ENCODE measurements at places on chromosomes 13 and 19.

DNA sequence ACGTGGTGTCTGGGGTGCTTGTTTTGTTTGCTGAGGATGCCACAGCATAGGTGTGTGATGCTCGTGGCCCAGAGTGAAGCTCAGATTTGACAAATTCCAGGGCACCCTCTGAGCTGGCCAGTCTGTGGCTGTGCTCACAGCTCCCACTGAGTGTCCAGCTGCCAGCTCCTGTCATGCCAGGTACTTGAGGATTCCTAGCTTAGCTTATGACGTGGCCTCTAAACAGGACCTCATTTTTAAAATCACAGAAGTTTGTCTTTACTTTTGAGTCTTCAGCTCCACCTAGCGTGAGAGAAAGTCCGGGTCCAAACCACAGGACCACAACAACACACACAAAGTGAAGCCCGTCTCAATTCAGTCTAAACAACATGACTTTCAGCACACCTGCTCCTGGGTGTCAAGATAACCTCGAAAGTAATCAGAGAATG lies 117.3 kb downstream of the RAB20 start:
- DNase-seq = no peak

DNA sequence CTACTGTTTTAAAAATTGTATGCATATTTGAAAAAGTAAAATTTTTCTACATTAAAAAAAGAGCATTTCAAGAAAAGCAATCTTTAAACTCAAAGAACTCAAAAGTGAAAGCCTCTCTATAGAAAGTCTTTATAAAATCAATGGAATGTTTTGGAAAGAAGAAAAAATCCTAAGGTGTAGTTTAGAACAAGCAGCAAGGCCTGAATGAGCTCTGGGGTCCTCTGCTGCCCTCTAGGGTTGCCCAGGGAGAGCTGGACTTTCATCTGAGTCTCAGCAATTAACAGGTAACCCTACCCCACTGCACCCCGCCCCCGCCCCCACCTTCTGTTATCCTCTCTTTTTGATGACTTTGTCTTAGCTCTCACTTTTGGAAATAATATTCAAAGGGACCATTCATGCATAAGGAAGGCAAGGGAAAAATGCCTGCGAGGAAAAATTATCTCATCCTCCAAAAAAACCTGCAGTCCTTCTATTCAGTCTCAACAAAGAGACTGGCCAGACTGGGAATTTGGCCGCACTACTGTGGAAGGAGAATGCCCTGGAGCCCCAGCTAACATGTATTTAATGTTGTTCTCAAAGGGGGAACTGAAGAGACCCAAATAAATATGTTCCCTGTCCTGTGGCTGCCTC lies 24.1 kb downstream of the SLC25A30 start:
- DNase-seq = no peak

DNA sequence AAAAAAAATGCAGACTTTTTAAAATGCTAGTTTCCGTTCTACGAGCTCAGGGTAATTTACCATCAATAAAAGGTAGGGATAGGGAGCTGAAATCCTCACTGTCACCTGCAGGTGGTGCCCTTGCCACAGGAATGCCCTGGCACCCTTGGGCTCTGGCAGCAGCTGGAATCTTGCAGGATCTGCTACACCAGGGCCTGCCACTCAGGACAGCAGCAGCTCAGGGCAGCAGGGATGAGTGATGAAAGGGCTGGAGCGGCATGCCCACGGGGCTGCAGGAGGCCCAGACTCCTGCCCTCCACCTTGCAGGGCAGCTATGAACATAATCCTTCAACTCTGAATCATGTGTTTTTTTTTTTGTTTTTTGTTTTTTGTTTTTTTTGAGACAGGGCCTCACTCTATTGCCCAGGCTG lies 54.0 kb downstream of the GNG7 start:
- no peak for DNase-seq

DNA sequence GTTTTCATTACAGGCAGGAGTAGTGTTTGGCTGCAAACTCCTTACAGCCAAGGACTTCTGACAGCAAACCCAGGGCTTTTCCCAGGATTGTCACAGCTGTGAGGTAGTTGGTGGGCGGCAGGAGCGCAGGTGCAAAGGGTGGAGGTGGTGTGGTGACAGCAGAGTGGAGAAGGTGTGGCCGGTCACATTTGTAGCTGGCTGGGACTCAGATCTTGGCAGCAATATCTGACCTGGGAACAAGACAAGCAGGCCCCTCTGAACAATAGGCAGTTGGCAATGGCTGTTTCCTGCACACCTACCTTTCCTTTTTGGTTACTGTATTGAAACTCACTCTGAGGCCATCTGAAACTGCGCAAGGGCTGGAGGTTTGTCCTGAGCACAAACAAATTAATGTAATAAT lies 327.3 kb downstream of the COG6 start:
- no peak for DNase-seq

- no peak for DNase-seq
Observed at GRCh38 chr19:17751103-17751911, at the start of gene FCHO1. Gene FCHO1 (plus strand): TSS chr19:17751477. CDS start chr19:17755165, 3,688 bp downstream.

DNA sequence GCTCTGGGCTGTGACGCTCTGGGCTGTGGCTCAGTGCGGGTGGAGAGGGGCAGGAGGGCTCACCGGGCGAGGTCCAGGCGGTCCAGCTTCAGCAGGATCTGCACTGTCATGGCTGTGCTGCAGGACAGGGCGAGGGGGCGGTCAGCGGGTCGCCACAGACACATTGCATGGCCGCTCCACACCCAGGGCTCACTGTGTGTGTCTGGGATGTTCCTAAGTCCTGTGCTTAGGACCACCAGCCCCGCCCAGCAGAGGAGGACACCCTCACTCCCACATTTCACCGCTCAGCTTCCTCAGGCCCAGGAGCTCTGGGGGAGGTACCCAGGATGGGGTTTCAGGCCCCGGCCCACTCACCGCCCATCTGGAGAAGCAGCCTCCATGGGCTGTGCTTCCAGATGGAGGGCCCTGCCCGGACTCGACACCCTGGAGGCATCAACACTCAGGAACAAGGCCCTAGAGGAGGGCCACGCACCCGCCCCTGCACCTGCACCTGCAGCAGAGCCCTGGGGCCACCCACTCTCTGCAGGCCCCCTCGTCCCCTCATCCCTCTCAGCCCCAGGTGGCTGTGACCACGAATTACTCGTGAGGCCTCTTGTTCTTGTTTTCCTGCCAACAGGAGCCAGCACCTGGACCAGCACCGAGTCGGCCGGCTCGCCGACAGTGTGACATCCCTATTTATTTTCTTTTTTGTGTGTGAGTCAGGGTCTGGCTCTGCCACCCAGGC lies 9.7 kb upstream of the CERS1 start:
- DNase-seq = peak; percentile 40

DNA sequence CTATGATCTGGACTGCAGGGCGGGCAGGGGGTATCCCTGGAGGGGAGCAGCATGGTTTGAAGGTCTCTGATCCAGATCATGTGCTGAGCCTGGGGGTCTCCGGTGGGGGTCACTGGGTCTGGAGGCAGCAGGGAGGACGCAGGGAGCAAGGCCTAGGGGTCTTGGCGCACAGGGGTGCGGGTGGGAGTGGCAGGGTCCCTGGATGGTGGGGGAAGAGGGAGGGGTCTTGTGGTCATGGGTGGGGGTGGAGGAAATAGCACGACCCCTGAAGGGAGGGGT lies 1.9 kb downstream of the BTBD2 start:
- no peak for DNase-seq

DNA sequence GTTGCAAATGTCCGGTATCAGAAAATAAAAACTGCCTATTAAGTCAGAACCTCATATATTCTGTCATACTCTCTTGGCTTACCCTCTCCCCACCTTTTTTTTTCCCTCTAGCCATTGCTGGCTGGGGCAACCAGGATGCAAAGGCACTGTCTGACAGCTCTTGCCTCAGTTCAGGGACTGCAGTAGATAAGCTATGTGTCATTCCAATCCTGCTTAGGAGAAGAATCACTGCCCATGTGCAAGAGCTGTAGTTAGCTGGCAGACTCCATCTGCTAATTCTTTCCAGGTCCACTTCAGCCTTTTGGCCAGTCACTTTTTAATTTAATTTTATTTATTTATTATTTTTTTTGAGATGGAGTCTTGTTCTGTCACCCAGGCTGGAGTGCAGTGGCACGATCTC lies 895.6 kb upstream of the SLC10A2 start:
- DNase-seq = no peak

DNA sequence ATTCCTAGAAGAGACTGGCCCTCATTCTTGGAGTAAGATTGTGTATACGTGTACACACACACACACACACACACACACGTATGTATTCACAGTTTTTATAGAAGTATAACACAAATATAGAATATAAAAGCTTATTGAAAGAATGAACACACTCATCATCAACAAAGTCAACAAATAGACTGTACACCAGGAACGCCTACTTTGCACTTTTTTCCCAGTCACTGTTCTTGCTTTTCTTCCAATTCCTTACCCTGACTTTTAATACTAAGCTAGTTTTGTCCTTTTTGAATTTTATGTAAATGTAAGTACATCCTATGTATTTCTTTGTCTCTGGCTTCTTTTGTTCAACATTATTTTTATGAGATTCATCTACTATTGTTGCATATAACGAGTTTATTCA lies 264.5 kb downstream of the MAB21L1 start:
- DNase-seq = no peak

DNA sequence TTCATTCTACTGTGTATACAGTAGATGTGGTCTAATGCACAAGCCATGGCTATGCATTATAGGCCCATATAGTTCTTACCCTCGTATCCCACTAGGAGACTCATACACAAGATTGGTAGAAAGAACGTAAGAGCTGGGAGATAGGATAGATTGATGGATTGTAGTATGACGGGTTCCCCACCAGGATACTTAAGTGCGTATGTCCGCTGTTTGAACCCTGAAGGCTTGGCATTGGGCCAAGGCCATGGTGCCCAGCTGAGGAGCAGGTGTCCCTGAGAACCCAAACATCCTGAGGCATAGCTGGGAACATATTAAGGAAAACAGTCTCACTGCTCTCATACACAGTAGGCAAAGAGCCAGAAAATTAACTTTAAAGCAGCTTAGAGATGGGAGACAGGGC lies 617.5 kb upstream of the KLF12 start:
- DNase-seq = no peak

- DNase-seq = no peak
Observed at GRCh38 chr13:106262886-106263285, 272.6 kb downstream of the EFNB2 start.

- DNase-seq = no peak
Observed at GRCh38 chr13:73167028-73167820, 108.4 kb downstream of the KLF5 start.

- DNase-seq = no peak
Observed at GRCh38 chr19:38162094-38162493, 61.9 kb downstream of the DPF1 start.

GRCh38 chr19:57273014-57273413 lies 7.3 kb upstream of the ZNF460 start:
- no peak for DNase-seq

GRCh38 chr13:38444904-38445303 lies 95.3 kb downstream of the UFM1 start:
- no peak for DNase-seq

DNA sequence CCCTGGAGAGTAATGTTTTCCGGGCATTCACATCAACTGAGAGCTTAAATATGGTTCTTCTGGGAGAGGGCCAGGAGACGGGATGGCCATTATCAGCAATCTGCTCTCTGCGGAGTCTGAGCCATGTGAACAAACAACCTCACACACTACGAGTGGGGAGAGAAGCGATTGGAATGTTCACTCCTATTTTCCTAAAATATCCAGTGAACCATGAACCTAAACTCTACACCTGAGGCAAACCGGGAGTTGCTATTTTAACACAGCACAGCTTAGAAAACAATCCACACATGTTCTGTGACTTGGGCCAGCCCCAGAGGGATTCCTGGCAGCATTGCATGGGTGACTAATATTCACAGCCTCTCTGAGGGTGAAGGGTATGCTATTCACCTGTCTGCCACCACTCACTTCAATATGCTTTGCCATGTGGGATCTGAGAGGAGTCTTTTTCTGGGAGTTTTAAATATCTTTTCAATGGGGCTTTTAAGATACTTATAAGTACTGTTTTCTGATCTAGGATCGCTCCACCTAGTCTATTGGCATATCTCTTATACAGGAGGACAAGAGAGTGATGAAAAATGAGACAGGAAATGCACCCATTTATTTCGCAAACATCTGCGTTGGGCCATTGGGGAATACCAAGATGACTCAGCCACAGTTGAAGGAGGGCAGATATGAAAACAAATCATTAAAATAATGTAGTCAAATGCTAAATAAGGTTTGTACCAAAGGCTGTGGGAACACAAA lies 72.6 kb upstream of the SERP2 start:
- no peak for DNase-seq

- no peak for DNase-seq
Observed at GRCh38 chr13:31956980-31957644, 74.5 kb upstream of the FRY start.

DNA sequence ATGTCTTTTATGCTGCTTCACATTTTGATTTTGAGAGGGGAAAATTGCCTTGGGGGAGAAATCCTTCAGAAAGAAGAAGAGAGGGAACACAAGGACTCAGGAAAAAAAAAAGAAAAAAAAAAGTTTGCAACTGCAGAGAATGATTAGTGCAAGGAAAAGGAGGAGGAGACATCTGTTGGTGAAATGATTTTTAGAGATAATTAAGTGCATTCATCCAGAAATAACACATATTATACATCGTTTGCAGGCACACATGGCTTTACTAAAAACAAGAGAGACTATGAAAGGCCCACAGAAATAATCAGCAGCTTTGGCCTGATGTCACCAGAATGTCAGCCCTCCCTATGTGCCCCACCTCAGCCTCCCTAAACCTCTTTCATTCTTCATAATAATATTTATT lies 1058.2 kb downstream of the PCDH9 start:
- no peak for DNase-seq
